ENCODE measurements at places on chromosomes 2 and 18. TPM values are rescaled to one million over a fixed set of nuclear protein-coding genes. Genes with fewer than 3 reads are reported as not detected.

GRCh38 chr2:53366543-53366942 lies 401.1 kb upstream of the CHAC2 start:
- DNase-seq, result no peak

Gene GPC1
- total RNA-seq, result 6.6 TPM

GRCh38 chr2:197954328-197954727 lies 149.9 kb downstream of the PLCL1 start:
- no peak for DNase-seq

DNA sequence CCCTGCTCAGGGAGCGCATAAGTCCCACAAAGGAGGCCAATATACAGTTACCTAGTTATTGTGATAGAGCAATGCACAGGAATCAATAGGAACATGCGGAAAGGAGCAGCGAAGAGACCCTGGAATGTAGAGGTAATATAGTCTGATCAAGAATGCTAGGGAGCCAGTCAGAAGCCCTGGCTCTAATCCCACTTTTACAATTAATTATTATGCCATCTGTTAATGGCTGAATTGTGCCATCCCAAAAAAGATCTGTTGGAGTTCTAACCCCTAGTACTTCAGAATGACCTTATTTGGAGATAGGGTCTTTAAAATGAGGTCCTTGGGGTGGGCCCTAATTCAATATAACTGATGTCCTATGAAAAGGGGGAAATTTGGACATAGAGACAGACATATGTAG lies 7.7 kb upstream of the SPATS2L start:
- no peak for DNase-seq

DNA sequence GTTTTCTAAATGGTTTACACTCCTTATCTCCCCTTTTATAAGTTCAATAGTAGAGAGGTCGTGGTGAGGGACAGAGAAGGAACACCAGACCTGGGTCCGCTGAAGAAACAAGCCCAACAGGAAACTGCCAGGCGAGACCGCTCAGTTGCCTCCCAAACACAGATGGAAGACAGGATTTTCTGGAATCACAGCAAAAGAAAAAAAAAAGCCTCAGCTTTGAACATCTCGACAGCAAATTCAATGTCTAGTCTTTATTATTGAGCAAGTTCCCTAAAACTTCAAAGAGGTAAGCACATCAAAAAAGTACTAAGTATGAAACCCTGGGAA lies 33.5 kb upstream of the GNAL start:
- peak; percentile 20 for DNase-seq

Gene QPCT
- 2.1 TPM for total RNA-seq

GRCh38 chr18:23181547-23181946 lies 46.3 kb downstream of the CABLES1 start:
- no peak for DNase-seq

GRCh38 chr2:63765117-63765516 lies 76.6 kb upstream of the UGP2 start:
- no peak for DNase-seq

Gene TPO
- not detected for total RNA-seq

DNA sequence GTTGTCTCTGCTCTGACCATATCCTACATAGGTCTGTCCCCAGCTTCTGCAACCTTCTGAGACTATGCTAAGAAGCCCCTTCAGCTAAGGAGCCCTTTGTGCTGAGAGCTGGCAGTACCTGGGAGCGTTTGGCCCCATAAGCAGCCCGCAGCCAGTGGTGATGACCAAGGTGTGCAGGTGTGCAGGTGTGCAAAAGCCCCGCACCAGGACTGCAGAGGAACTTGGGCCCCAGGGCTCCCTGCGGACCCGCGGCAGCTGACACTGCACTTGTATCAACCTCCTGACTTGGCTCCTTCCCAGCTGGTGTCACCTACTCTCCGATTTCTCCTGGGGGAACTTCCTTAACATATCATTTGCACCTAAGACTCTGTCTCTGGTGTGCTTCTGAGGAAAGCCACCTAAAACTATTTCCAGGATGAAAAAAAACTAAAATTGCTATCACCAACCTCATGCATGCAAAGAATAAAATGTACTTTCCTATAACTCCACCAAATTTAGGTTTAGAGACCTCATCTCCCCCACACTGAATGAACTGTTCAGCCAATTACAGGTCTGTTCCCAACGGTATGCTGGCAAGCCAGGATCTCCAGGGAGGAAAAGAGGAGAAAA lies 16.1 kb upstream of the GNAL start:
- DNase-seq, result no peak

DNA sequence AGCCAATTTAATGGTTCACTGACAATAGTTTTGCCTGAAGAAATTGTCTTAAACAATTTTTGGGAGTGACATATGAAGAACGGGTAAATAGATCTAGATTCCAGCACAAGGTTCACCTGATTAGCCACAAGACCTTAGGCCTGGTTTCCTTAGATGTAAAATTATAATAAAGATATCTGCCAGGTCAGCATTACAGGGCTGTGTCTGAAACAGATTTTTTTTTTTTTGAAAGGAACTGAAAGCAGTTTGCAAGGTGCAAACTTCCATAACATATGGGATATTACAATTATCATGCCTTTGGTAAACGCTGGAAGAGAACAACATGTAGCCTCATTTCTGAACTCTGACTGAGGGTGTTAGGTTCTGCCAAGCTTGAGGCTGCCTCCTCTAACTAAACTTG lies 599.4 kb downstream of the ERBB4 start:
- DNase-seq, result no peak

DNA sequence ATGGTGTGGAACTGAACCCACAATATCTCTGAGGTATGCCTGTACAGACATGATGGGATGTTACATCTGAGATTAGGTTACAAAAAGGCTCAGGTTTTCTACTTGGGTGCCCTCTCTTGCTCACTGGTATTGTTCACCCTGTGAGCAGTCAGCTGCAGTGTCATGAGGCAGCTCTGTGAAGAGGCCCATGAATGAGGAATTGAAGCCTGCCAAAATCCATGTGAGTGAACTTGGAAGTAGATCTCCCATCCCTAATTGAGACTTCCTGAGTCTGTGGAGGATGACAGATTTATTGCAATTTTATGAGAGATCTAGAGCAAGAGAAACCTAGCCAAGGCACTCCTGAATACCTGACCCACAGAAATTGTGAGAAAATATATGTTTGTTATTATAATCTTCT lies 404.9 kb upstream of the ZEB2 start:
- DNase-seq, result no peak

Gene FOXD4L1
- total RNA-seq, result 0.17 TPM

GRCh38 chr2:237652181-237652580 lies 24.8 kb downstream of the LRRFIP1 start:
- DNase-seq, result no peak
